Colonic mucosa (tissue), 4 donors: ENCODE measurements at places on chromosomes 13 and 19. TPM values are rescaled to one million over a fixed set of nuclear protein-coding genes. Genes with fewer than 3 reads are reported as not detected.
A peak's percentile ranks its signal among the peaks of the same experiment; 100 is the strongest.

GRCh38 chr19:45607071-45608029, 5.3 kb upstream of the GPR4 start:
- DNase-seq = peak; percentile 87

DNA sequence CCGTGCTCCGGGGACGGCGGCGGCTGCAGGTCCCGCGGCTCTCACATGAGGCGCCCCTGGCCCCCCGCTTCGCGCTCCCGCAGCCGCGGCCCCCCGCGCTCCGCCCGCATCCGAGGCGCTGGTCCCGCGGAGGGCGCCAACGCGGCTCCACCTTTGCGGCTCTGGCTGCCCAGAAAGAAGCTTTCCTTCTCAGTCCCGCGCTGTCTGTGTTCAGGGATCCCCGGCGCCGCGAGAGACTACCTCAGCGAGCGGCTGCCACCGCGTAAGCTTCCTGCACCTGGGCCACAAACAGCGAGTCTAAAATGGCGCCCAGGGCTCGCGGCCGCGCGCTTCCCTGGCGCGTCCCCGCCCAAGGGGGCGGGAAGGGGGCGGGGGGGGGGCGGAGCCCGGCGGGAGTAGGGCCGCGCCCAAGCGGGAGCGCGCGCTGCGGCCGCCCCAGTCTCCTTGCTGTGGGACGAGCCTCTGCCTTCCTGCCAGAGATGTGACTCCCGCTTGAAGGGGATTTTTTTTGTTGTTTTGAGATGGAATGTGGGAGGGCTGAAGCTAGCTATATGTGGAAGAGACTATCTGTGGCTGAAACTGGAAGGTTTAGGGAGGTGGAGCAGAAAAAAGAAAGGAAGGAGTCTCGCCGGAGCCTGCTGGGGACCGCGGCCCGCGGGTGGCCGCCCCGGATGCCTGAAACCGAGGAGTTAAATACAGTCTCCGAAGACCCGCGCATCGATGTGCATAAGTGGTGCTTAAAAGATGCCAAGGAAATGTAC, at the start of gene FBXL3:
Gene FBXL3, minus strand, starts transcription at position 299 of the 761 bp plus-strand sequence. CDS start 5,299 bp downstream, outside the sequence.
- DNase-seq = peak; percentile 83

DNA sequence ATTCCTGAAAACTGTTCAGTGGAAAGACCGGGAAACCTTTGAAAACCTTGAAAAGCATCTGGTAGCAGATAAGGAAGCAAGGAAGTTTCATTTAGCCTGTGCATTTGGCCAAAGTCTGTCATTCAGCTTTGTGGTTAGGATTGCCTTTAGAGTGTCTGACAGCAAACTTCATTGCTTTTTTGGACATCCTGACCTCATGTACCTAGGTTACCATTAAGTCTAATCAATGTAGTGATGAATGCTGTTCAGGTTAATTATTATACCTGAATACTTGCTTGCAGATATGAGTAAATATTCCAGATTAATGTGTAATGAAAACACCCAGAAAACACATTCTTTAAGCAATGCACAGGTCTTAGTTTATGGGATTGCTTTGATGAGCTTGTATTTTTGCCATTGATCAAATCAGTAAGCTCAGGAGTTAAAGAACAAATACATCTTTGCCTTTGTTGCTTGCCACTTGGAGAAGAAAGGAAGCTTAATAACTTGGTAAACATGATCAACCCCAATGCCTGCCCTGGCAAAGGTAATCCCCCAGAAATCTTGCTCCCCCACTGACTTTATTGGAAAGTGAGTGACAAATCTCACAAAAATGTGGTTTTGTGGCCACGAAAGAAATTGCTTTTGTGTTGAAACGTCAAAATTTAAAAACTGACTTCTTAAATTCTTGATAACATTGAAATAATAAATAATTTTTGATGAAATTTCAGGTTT, 87.4 kb downstream of the SLC15A1 start:
- DNase-seq = no peak

Gene CYP4F8
- total RNA-seq = not detected

GRCh38 chr13:86020351-86021002, 221.3 kb upstream of the SLITRK6 start:
- no peak for DNase-seq

Gene SPACA4
- 0.27 TPM for total RNA-seq

Gene SCAMP4
- 91.8 TPM for total RNA-seq

DNA sequence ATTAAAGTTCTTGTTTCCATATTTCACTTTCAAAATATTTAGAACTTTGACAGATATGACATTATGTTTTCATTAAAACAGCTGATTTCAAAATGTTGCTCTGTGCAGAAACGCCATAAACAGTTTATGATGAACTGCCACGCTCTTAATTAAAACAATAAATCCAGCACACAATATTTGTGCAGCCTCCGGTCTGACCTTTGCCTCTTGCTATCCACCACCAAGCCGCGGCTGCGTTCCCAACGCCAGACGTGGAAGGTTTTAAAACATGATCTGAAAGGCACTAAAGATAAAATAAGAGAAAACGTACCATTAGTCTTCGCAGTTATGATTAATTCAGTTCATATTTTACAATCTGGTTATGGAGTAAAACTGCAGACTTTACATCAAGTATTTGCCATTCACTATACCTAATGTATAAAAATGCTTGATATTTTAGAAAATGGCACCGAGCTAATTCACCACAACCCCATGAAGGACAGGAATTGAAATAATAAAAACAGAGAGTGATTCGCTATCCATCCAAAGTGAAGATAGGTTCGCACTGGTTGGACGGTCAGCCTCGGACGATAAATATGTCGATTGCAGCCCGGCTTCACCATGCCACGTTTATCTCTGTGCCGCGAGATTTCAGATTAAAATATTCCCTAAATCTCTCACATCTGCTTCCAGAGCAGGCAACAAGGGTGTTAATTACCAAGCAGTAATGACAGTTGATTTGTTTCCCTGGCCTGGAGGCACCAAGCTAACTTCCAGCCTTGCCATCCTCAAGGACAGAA, 103.3 kb upstream of the ZNF507 start:
- DNase-seq = no peak
